ENCODE measurements at places on chromosomes 2 and 18. TPM values are rescaled to one million over a fixed set of nuclear protein-coding genes. Genes with fewer than 3 reads are reported as not detected.

DNA sequence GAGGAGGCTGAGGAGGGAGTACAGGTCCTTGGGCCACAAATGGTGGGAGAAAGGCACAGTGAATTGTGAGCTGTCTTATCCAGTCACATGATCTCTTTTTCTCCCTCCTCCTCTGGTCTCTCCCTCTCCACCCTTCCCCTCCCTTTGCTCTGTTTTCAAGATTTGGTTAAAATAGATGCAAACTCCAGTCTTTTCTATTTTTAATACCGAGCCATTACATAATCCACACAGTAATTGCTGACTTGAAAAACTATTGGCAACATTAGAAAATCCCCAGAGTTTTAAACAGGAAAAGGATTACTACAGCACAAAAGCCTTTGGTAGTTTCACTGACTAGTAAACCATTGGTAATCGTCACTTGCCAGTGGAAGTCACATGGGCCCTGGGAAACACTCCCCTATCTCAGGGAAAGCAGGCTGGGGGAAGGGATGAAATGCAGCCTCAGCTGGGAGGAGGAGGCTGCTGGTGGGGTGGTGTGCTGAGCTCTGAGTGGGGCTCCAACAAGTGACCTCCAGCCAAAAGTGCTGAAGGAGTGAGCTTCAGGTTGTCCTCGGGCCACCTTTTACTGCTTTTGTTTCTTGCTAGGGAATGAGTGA, 57.4 kb upstream of the PCBP1 start:
- H3K4me1 ChIP-seq: peaks cover 7% of the 10 kb centered on the region
- H3K4me3 ChIP-seq: no peak overlapping the region
- H3K27ac ChIP-seq: no peak overlapping the region
- DNase-seq: no peak
- H3K27me3 ChIP-seq: no peaks in the 10 kb centered on the region

DNA sequence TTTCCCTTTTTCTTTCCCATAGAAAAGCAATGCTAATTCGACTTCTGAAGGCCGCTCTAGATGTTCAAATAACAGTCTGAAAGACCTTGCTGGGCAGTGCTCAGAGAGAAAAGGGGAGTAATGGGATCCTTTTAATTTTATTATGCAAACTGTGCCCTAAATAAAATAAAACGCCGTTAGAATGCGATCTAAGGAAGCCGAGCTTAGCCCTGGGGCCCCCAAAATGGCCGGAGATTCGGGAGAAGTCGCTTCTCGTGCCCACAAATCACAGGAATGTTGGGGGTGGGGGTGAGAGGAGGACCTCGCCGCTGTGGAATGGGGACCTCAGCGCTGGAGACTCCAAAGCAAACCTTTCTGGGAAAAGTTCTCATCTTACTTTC, 8.4 kb upstream of the POU3F3 start:
- no peaks in the 10 kb centered on the region for H3K36me3 ChIP-seq
- peaks cover 12% of the 10 kb centered on the region for H3K4me1 ChIP-seq
- DNase-seq: no peak
- H3K4me3 ChIP-seq: no peak overlapping the region
- no peak overlapping the region for H3K27ac ChIP-seq

DNA sequence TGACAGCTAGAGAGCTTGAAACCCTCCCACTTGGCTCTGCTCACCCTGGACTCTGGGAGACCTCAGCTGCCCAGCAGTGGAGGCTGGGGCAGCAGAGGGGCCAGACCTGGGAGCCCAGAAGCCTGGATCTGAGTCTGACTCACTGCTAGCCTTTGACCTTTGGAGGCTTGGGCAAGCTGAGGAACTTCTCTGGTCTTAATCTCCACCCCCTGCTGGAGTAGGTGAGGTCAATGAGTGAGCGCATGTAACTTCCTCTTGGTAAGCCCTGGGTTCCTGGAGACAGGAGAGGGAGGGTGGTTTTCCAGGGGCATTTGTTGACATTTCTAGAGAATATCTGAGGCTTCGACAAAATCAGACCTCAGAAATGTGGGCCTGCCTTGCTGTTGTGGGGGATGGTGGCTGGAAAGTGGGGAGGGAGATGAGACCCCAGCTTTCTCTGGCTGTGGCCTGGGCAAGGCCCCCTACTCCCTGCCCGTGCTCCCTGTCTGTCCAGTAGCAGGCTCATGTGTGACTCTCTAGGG, 73.0 kb upstream of the YWHAQ start:
- peaks cover 28% of the 10 kb centered on the region for H3K4me1 ChIP-seq
- H3K36me3 ChIP-seq: no peaks in the 10 kb centered on the region
- H3K4me3 ChIP-seq: no peak overlapping the region
- no peak overlapping the region for H3K27ac ChIP-seq

- H3K27ac ChIP-seq: no peak overlapping the region
- no peaks in the 10 kb centered on the region for H3K4me1 ChIP-seq
- peaks cover 21% of the 10 kb centered on the region for H3K36me3 ChIP-seq
- H3K27me3 ChIP-seq: no peaks in the 10 kb centered on the region
- H3K4me3 ChIP-seq: no peak overlapping the region
Observed at GRCh38 chr2:102764083-102764482, 2.3 kb downstream of the TMEM182 start.

DNA sequence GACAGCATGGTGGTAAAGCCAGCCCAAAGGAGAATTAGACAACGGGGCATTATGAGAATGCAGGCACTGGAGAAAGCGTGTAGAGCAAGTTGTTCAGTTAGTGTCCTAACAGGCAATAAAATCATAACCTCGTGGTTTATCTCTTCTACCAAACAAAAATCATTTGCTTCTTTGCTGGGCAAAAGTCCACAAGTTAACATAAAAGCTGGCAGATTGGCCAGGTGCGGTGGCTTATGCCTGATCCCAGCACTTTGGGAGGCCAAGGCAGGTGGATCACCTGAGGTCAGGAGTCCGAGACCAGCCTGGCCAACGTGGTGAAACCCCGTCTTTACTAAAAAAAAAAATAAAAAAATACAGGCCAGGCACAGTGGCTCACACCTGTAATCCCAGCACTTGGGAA, 364.1 kb downstream of the SETBP1 start:
- H3K27me3 ChIP-seq: peaks cover 1% of the 10 kb centered on the region
- DNase-seq: no peak
- H3K4me3 ChIP-seq: no peak overlapping the region
- no peaks in the 10 kb centered on the region for H3K36me3 ChIP-seq
- no peaks in the 10 kb centered on the region for H3K4me1 ChIP-seq
- no peak overlapping the region for H3K27ac ChIP-seq

- no peak overlapping the region for H3K27ac ChIP-seq
- no peaks in the 10 kb centered on the region for H3K36me3 ChIP-seq
- H3K4me3 ChIP-seq: no peak overlapping the region
- no peaks in the 10 kb centered on the region for H3K4me1 ChIP-seq
- H3K27me3 ChIP-seq: no peaks in the 10 kb centered on the region
Observed at GRCh38 chr2:43841949-43842865, 3.4 kb downstream of the ABCG8 start.

GRCh38 chr2:37282746-37283145, 41.9 kb downstream of the PRKD3 start:
- DNase-seq: no peak
- peaks cover 5% of the 10 kb centered on the region for H3K4me1 ChIP-seq
- H3K27ac ChIP-seq: no peak overlapping the region
- H3K36me3 ChIP-seq: peaks cover 22% of the 10 kb centered on the region

- no peak overlapping the region for H3K27ac ChIP-seq
- no peak for DNase-seq
- H3K36me3 ChIP-seq: no peaks in the 10 kb centered on the region
- no peaks in the 10 kb centered on the region for H3K4me1 ChIP-seq
- no peak overlapping the region for H3K4me3 ChIP-seq
Observed at GRCh38 chr2:17804358-17804757, 11.9 kb upstream of the MSGN1 start.

DNA sequence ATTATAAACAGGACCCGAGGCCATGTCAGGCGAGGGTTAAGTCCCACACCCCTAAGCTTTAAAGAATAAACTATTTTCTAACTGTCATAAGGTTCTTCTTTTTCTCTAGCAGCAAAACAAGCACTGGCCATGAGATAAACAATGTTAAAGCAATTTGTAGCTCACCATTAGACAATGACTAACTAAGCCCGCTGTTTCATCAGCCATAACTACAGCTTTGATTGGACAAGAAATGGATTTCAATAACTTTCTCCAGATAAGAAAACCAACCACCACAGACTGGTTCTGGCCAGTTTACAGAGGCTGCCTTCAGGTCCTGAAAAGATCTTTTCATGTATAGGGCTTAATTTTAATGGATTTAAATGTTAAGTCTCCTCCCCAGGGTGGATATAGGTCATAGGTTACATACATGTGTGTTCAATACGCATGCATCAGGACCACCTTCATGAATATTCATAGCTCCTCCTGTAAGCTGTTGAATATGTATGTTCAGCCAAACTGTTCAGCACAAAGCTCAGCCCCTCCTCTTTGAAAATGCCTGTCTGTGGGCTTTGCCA, 108.7 kb upstream of the RAB6C start:
- H3K36me3 ChIP-seq: no peaks in the 10 kb centered on the region
- no peaks in the 10 kb centered on the region for H3K4me1 ChIP-seq
- DNase-seq: no peak
- H3K27me3 ChIP-seq: no peaks in the 10 kb centered on the region

DNA sequence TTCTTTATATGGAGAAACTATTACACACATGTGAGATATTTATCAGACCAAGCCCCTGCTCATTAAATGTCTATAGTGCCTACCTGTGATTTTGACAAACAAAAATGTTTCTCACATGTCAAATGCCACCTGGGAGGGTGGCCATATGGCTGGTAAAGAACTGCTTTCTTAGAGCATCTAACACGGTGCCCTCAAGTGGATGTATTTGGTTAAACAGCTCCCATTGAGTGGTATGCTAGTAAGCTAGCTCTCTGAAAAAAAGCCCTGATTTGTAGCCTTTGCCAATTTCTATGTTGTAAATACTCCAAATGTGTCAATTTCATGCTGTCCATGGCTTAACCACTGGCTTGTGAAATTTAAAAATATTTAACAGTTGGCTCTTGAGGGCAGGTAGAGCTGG, 94.6 kb downstream of the PMAIP1 start:
- H3K4me3 ChIP-seq: no peak overlapping the region
- peaks cover 33% of the 10 kb centered on the region for H3K27me3 ChIP-seq
- no peak for DNase-seq
- no peaks in the 10 kb centered on the region for H3K36me3 ChIP-seq

DNA sequence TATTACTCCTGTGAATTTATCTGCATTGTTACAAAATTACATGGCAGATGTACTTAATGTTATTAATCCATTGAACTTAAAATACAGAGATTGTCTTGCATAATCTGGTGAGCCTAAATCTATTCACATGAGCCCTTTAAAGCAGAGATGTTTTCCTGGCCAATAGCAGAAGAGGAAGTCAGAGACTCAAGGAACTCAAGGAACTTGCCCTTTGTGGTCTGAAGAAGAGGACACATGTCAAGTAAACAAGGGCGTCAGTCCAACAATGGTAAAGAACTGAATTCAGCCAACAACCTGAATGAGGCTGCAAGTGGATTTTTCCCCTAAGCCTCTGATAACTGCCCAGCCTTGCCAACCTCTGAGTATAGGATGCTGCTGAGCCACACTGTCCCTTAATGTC, 356.3 kb upstream of the PKDCC start:
- no peak overlapping the region for H3K27ac ChIP-seq
- DNase-seq: no peak
- H3K4me3 ChIP-seq: no peak overlapping the region
- no peaks in the 10 kb centered on the region for H3K36me3 ChIP-seq

DNA sequence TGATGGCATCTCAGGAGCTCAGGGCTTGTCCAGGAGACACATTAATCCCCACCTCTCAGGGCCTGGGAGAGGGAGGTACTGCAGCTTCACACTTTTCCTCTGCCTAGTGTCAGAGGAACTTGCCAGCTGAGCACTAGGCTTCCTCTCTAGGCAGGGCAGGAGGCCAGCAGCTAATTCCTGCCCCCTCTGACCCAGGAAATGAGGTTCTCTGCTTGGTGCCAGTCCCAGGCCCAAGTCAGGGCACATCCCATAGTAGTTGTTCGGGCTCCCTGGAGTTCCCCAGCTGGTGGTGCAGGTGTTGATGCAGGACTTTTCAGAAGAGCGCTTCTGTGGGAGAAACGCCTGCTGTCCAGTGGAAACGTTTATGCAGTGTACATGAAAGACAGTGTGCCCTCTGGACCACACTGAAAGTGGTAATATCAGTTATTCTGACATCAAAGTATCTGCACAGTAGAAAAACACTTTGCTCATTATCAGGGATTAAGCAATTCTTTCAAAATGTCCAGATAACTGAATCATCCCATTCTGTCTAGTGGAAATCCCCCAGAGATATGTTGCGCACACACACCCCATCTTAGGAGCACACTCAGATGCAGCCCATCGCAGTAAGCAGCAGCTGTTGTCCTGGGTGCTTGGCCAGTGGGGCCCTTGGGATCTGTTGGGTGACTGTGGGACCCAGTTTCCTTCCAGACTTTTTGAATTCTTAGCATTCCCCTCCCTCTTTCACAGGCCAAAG, 17.8 kb upstream of the SCLY start:
- H3K4me3 ChIP-seq: no peak overlapping the region
- no peaks in the 10 kb centered on the region for H3K27me3 ChIP-seq
- no peaks in the 10 kb centered on the region for H3K4me1 ChIP-seq
- no peak for DNase-seq

KIAA2012 gene
- not detected for total RNA-seq

DES gene
- total RNA-seq: not detected

GAL3ST2 gene
- 0.89 TPM for total RNA-seq

SETBP1 gene
- 10.4 TPM for total RNA-seq

ASNSD1 gene
- total RNA-seq: 41.0 TPM

Data from activated CD8-positive, alpha-beta T cell treated with anti-CD3 and anti-CD28 coated beads for 36 hours (primary cell).